Lung microvascular endothelial cell (primary cell): ENCODE measurements at places on chromosomes 2 and 18.

DNA sequence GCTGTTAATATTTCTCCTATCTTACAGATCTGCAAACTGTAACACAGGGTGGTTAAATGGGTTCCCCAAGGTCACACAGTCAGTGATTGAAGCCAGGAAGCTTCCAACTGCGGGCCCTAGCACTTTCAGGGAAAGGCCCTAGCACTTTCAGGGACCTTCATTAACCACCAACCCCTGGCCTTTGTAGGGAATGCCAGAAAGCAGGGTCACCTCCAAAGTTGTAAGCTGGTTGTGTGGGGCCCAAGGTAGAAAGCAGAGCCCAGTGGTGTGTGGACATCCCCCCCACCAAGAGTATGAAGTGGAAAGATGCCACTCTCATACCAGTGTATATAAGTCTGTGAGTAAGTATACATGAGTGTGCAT lies 4.4 kb downstream of the DLX2 start:
- DNase-seq: no peak

GRCh38 chr2:238771218-238771617 lies 76.7 kb upstream of the TWIST2 start:
- DNase-seq: peak; percentile 40

DNA sequence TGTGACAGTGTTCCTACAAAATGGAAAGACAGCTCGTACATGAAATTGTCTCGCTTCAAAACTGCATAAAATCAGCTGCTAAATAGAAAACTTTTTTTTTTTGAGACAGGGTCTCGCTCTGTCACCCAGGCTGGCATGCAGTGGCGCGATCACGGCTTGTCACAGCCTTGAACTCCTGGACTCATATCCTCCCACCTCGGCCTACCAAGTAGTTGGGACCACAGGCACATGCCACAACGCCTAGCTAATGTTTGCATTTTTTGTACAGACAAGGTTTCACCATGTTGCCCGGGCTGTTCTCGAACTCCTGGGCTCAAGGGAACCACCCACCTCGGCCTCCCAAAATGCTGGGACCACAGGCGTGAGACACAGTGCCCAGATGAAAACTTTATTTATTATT lies 3.2 kb downstream of the TXNL4A start:
- DNase-seq: no peak

GRCh38 chr2:219071131-219071816 lies 10.6 kb upstream of the IHH start:
- DNase-seq: no peak

- DNase-seq: no peak
Measured at GRCh38 chr2:128555433-128555832, 236.8 kb upstream of the HS6ST1 start.

GRCh38 chr2:220053919-220054318 lies 426.5 kb downstream of the SLC4A3 start:
- no peak for DNase-seq

DNA sequence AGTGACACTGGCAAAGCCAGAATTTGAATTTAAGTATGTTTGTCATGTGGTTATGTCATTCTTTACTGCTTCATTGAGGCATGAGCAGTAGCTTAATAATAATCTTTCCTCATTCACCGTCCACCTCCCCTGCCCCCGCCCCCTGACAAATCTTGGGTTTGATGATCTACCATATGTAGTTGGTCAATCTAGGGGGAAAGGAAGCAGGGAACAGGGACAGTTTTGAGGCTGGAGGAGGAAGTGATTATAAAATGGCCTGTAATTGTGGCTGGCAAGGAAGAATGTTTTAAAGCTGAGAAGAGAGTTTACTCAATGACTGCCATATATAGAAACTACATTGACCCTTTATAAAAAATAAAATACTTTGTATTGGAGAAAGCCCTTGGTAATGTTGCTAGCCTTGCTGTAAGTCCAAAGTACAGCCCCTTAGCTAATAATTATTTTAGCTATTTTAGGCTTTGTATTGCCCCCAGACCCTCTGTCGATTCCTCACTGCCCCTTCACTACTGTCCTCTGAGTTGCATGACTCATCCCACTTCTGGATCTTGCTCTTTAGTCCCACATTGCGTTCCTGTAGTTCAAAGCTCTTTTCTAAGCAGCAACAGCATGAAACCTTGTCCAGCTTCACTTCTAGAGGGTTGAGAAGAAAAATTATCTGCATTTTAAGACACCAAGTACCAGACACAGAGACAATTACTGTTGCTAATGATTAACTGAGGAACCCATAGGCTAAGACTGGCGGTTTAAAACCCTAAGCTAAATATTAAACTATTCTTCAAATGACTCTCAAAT lies 38.4 kb downstream of the PELI1 start:
- no peak for DNase-seq

DNA sequence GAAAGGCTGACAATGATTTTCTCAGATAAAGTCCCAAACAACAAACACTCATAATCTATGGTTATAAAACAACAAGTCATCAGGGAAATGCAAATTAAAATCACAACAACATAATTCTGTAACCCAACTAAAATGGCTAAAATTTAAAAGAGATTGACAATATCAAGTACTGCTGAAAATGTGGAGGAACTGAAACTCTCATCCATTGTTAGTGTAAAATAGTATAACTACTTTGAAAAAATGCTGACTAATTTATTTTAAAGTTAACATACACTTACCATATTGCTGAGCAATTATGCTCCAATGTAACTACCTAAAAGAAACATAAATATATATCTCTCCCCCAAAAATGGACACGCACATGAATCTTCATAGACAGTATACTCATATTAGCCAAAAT lies 245.9 kb upstream of the SPOPL start:
- no peak for DNase-seq

DNA sequence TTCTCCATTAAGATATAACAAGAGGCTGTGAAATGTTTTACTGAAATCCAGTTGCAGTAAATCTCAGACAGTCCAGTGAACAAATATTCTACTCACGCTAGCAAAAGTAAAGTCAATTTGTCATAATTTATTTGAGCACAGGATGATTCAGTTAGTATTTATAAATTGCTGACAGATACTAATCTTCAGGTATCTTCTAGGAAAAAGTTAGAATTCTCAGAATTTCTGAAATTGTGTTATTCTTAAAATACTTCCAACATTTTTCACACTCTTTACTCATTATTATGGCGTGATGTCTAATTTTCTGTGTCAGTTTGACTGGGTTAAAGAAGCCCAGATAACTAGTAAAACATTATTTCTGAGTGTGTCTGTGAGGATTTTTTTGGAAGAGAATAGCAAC lies 460.2 kb upstream of the ACVR2A start:
- no peak for DNase-seq

GRCh38 chr18:6039055-6039454 lies 143.7 kb upstream of the TMEM200C start:
- no peak for DNase-seq

DNA sequence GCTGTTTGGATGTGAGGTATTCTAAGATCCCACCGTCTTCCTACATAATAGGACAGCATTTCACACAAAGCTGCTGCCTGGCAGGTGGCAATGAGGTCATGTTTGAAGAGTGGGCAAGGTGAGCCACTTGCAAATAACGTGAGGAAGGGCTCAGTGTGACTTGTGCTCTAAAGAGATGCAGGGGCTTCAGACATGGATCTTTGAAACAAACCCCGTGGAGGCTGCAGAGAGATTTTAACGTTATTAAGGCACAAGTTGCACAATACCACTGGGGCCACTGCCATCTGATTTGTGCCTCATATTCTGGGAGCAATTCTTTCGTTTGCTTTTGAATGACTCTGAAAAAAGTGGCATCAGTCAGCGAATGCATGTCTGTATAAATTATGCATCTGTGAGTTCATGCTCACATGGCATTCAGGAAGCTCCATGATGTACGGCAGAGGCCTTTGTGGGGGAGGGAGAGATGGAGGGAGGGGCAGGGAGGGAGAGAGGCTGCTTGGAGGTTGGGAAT lies 362.0 kb downstream of the SOX11 start:
- DNase-seq: no peak

- DNase-seq: peak; percentile 63
Measured at GRCh38 chr2:153478289-153479261, at the start of gene RPRM. Gene RPRM, minus strand, starts transcription at chr2:153478762. Its CDS starts 197 bp downstream, at chr2:153478565.

DNA sequence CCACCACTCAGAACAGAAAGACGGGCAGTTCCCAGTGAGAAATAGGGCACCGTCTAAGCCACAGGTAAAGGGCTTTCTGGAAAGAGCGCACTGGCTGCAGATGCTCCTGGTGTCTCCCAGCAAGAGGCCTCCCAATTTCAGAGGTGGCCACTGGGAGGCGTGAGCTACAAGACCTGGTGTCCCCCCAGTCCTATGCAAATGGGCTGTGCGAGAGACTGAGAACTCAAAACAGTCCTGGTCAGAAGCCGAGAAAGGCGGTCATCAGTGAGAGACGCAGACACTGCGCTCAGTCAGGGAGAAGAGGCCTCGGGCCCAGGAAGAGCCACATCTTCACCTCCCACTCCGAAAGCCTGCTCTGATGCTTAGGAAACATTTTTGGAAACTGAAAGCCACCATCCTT lies 179.5 kb downstream of the EIPR1 start:
- DNase-seq: peak; percentile 19

- no peak for DNase-seq
Measured at GRCh38 chr18:25322806-25323205, 29.2 kb downstream of the ZNF521 start.

GRCh38 chr2:182868054-182868796 lies 1.8 kb upstream of the FRZB start:
- no peak for DNase-seq

GRCh38 chr2:156585457-156585856 lies 149.3 kb downstream of the GPD2 start:
- DNase-seq: no peak

DNA sequence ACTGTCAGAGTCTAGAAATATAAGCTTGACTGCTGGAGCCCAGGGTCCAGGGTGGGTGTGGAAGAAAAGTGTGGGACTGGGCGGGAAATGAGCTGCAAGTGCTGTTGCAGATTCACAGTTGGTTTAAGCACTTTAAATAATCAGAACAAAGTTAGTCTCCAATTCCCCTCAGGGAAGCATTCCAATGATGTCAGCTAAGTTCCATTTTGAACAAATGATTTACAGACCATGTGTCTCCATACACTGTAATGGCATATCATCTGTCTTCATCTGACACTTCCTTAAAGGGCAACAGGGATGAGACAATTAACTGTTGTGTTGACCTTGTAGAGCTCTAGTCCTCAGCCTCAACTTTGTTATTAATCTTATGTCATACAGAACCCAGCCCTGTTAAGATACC lies 31.5 kb upstream of the REG3A start:
- no peak for DNase-seq

DNA sequence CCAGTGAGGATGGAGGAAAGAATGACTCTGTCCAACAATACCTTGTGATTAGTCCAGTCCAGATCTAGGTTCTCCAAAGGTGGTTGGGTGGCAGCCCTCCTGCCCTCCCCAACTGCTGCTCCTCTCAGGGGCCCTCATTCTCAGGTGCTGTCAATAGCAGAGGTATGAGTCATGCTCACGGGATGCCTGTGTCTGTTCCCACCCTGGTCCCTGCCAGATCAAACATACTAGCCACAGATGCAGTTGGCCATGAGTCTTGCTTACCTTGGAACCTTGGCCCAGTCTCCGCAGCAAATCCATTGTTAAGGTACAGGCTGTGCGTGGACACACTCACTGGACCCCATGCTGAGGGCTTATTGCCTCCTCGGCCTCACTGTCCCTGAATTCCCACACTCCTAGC lies 24.9 kb upstream of the RPIA start:
- peak; percentile 20 for DNase-seq

- no peak for DNase-seq
Measured at GRCh38 chr2:72750466-72750865, 75.4 kb downstream of the EXOC6B start.

- peak; percentile 13 for DNase-seq
Measured at GRCh38 chr2:18626958-18627650, 37.7 kb upstream of the NT5C1B start.
